ENCODE measurements at places on chromosomes 4 and X.

DNA sequence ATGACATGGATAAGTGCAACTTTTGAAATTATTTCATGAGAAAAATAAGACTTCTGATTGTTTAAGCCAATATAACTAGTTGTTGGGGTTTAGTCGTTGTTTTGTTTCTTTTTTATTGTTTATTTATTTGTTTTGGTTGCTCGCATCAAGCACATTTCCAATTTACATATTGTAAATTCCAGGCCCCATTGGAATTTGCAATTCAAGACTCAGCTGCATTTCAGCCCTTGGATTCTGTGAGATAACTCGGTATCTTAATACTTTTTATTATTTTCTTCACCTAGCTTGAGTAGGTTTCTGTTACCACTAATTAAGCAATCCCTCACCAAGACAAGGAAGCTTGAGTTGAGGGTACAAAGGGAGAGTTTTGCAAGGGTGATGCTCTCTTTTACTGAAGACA lies 318.3 kb upstream of the GATB start:
- no peak for DNase-seq

GRCh38 chrX:6644411-6644810 lies 109.5 kb upstream of the VCX3A start:
- peak; percentile 8 for DNase-seq

- peak; percentile 2 for DNase-seq
Measured at GRCh38 chr4:30600246-30601017, 119.7 kb upstream of the PCDH7 start.

- peak; percentile 7 for DNase-seq
Measured at GRCh38 chr4:1478766-1479355, 72.6 kb upstream of the NKX1-1 start.

- DNase-seq = no peak
Measured at GRCh38 chr4:27819246-27819645, 958.6 kb downstream of the STIM2 start.

DNA sequence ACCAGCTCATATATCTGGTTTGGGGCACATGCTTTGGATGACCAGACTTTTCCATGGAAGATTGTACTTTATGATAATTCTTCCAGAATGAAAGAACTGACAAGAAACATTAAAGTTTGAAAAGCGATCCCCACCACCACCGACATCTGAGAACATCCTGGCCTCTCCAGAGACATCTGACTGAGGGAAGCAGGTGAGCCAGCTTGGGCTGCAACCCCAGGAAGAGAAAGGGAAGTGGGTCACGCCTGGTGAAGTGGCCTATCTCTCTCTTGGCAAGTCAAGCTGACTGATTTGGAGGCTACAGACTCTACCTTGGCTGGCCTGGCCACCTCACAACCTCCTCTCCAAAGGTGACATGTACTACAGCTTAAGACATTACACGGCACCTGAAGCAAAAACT lies 20.7 kb downstream of the PARM1 start:
- DNase-seq = no peak

DNA sequence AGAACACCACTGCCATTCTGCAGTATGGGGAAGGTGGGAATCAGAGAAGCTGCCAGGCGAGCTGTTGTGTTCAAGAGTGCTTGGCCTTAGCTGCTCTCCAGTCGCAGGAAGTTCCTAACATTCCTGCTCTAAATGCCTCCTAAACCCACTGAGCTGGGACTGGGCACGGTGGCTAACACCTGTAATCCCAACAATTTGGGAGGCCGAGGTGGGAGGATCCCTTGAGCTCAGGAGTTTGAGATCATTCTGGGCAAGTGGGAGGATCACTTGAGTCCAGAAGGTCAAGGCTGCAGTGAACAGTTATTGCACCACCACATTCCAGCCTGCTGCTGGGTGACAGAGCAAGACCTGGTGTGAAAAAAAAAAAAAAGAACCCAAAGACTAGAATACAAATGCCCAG lies 690.3 kb upstream of the FAM241A start:
- no peak for DNase-seq

GRCh38 chr4:24643774-24644520 lies 59.6 kb upstream of the DHX15 start:
- DNase-seq = no peak

- DNase-seq = no peak
Measured at GRCh38 chr4:25677157-25677556, 21.5 kb downstream of the SLC34A2 start.

DNA sequence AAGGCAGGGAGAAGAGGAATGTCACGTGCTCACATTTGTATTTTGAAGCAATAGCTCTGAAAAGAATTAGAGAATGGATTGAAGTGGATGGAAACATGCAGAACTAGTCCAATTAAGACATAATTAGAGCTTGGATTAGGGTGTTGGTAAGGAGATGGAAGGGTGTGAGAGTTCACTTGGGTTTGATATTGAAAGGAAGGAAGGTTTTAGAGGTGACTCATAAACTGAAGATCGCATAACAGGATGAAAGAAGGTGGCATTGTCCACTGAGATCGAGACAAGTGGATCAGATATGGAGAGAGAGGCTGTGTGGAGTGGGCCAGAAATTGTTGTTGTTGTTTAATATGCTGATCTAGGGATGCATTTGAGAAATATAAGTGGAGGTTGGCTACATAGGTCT lies 244.0 kb upstream of the SMIM31 start:
- no peak for DNase-seq

DNA sequence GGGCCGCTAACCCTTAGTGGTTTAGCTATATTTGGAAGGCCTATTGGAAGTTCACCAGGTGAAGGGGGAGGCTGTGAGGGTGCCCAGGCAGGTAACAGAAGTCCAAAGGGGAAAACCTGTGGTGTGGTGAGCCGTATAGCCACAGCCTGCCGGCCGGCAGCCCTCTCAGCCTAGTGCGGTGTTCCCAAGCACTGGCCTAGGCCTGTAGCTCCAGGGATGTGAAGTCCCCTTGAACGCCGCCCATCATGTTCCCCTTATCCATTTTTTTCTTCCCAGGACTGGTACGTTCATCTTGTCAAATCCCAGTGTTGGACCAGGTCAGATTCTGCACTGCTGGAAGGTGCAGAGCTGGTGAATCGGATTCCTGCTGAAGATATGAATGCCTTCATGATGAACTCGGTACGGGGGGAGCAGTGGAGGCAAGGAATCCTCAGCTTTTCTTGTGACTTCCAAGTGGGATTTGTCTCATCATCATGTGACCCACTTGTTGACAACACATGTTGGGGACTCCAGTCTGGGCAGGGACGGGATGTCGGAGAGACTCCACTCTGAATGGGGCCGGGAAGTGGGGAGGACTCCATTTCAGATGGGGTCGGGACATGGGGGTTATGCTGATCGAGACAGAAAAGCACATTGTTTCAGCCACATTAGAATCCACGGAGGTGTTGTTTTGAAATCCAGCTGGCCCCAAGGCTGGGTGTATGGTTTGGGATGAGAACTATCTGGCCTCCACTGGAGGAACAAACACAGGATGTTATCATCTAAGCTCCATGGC lies 39.2 kb upstream of the MSANTD1 start:
- no peak for DNase-seq

DNA sequence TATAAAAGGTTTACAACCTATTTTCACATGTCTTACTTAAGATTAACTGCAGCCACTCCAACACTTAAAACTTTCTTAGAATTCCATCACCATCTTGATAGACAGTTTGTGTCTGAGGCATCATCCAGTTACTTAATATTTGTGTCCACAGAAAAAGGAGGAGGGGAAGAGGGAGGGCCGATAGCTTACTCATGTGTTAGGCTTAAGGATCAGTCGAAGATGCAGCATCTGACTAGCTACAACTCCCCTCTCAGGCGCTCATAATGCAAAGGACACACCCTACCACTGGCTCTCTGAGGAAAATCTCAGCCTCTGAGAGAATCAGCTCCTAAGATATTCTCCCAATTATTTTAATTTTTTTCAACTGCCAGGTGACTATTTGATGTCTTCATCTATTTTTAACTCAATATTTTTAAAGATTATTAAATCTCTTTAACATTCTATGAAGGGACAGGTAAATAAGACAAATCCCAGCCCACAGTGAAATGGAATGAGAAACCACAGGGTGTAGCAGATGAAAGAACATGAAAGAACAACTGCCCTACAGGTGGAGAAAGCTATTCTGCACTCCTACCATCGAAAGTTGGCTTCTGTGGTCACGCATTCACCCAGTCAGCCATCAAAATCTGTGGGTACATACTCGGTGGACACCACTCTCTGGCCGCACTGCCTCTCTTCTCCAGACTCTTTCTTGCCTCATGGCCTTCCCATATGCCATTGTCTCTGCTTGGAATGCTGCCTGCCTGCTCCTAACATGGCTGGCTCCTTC lies 48.0 kb downstream of the ARAP2 start:
- DNase-seq = no peak

- no peak for DNase-seq
Measured at GRCh38 chr4:68724426-68724825, 54.0 kb upstream of the UGT2B15 start.

GRCh38 chrX:129955682-129956081 lies 26.8 kb upstream of the BCORL1 start:
- no peak for DNase-seq

- no peak for DNase-seq
Measured at GRCh38 chr4:20384456-20384855, 132.8 kb downstream of the SLIT2 start.

- peak; percentile 89 for DNase-seq
Measured at GRCh38 chrX:15269618-15270521, at the start of gene ASB9. TSS of gene ASB9 (minus strand) at chrX:15270083. CDS start at chrX:15269874, 209 bp downstream.

- DNase-seq = peak; percentile 8
Measured at GRCh38 chrX:136784231-136784630, 3.5 kb upstream of the ARHGEF6 start.

DNA sequence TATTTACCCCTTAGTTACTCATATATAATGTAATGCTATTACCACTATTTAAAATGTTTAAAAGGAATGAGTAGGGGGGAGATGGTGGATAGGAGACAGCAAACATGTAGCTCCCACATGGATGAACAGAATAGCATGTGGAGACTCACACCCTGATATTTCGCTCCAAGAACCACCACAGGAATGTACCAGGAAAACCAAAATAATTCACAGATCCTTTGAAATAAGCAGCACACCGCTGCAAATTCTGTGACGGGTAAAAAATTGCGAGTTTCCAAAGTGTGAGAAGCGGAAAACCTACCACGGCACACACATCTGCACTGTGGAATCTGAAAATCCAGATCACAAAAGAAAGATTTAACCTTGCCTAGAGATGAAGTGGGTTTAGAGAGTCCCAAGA lies 428.2 kb downstream of the TLL1 start:
- DNase-seq = no peak

DNA sequence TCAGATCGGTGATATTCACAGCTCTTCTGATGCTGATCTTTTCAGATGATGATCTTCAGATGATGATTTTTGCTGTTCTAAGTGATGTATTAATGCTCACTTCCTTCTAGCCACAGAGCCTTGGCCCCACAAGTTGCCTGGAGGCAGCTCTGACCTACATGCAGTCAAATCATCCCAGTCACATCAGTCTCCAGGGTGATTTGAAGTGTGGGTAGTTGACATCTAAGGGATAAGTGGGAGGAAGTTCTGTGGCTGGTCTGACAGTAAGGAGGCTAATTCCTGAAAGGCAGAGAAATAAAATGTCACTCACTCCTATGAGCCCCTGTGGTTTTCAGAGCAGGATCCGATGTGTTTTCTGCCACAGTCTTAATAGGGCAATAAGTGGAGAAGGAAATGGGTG lies 79.8 kb upstream of the RPL34 start:
- DNase-seq = peak; percentile 11

DNA sequence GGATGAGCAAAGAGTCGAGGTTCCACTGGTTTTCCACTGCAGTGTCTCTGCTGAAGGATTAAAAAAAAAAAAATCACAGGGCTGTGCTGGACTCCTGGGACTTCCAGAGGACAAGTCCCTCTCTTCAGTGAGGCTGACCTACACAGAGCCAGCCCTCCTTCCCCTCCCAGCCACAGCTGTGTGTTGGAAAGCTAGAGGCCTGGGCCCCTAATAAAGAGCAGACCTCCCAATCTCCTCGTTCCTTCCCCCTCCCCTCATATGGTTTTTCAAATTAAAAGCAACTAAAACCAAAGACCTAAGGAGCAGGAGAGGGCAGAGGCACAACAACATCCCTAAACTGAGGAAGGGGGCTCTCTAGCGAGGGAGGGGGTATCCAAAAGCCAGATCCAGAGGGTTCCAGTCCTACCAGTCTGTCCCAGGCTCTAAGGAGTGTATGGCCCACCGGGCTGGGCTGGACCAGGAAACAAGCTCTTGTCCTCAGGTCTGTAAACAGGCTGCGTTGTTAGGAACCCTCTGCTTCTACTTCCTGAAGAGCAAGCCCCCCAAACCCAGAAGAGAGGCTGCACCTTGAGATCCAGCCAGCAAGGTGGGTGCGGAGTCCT lies 4.0 kb upstream of the PDGFRA start:
- no peak for DNase-seq

- no peak for DNase-seq
Measured at GRCh38 chrX:66050140-66050569, 10.3 kb upstream of the VSIG4 start.

DNA sequence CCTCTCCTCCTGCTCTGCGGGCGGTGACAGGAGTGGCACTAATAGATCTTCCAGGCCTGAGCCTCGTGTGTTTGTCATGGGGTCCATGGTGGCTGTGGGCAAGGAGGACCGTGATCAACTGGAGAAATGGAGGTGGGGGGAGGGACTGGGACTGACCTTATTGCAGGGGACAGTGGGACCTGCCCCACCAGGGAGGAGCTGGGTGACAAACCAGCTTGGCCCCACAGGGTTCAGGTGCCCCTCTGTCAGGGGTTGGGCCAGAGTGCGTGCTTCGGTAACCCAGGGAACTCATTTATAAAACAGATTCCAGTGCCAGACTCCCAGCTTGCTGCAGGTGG lies 366.5 kb downstream of the BCOR start:
- DNase-seq = peak; percentile 29

DNA sequence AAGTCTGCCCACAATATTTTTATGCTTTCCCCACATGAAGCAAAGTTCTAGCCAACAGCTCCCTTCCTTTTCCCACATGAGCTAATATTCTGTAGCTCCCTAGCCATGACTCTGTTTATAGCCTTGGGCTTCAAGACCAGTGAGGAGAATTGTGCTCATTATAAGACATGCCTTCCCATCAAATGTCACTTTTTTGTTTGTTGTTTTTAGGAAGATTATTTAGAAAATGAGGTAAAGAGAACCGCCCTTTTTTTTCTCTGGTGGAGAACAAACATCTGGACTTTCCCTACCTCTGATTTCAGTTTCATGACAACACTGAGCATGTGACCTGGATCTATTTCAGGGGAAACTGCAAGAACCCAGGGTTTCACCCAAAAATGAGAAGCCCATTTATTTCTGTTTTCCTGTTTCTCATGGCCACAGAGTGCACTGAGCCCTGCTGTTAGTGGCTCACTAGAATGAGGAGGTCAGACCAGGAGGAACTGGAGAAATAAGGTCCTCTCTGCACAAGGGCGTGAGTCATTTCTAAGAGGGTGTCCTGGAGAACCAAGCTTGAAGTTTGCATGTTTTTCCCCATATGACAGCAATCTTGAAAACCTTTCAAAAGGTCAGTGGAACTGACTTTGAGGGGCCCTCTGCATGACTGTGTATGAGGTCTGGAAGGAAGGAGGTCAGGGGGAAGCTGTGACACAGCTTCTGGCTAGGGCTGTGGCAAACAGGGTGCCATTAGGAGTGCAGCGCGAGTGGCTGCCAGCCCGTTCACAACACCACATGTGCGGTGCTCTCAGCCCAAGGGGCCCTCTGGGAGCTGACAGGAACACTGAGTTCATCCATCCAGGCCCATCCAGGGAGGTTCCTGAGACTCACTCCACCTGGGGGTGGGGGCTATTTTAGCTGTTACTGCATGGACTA lies 55.2 kb downstream of the CHST7 start:
- DNase-seq = no peak

GRCh38 chr4:4377191-4377590 lies 9.7 kb upstream of the NSG1 start:
- no peak for DNase-seq
